ENCODE measurements at places on chromosomes 6 and 20.

- no peak for DNase-seq
These were observed 54.1 kb downstream of the NUDT3 start for GRCh38 chr6:34338377-34338776.

DNA sequence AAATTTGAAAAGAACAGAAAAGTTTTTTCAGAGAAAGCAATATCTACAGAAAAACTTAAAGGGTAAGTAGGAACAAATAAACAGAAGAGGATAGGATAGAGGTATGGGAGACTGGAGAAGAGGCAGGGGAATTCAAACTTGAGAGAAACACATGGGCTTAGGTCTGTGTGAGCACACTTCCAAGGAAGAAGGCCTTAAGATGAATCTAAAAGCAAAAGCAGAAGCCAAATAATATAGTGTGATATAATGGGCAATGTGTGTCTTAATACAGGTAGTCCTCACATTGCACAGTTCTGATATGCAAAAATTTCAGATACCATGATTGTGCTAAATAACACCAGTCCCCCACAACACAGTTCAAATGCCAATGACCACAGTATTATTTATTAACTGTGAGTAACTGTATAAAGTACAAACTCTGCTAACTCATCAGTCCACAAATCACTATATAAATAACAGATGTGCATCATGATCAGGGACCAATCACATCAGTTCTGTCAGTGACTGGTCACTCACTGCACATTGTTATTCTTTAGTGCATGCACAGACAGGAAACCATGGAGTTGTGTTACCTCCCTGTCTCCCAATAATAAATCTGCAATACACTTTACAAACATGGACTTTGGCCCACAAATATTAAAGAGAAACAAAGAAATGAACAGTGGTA lies 18.6 kb downstream of the SNX14 start:
- no peak for DNase-seq

DNA sequence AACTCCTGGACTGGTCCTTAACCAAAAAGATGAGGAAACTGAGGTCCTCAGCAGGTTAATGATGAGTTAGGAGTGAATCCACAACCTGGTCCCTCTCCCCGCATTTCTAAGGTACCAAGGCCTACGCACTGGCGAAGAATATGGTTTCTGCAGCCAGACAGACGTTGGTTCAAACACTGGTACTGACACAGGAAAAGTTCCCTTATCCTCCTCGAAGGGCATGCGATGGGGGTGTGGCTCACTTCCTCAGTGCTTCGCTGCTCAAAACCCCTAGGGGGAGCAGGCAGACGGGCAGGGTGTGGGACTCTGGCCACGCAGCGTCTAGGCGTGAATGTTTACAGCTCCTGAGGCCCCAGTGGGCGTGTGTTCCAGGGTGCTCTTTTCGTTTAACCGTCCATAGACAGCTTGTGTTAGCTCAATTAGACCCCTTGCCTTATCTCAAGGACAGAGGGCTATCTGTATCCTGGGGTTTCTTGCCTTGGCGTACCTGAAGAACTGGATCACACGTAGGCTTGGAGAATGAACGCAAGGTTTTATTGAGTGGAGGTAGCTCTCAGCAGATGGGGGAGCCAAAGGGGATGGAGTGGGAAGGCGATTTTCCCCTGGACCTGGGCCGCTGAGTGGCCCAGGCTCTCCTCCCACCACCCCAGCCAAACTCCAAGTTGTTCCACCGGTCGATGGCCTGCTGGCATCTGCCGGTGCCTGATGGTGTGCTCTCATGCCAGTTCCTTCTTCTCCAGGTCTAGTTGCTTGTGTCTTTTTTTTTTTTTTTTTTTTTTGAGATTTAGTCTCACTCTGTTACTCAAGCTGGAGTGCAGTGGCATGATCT lies 31.8 kb upstream of the PTPN1 start:
- no peak for DNase-seq

- DNase-seq = no peak
These were observed 256.7 kb upstream of the CNR1 start for GRCh38 chr6:88422831-88423230.

DNA sequence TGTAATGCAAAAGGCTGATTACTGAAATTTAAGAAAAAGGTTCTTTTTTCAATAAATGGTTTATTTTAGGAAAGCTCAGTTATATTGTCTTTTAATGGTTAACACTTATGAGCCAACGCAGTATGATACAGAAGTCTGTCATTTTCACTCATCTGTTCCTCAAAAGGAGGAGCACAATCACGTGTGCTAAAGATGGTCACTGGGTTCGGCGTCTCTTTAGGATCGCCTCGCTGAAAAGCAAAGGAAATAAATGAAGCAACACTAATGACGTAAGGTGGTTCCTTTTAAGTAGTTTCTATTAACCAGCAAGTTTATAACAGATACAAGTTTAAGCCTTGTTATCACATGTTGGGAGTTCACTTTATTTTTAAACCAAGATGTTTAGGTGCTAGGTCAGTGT lies 125.7 kb downstream of the MAP3K4 start:
- DNase-seq = no peak

DNA sequence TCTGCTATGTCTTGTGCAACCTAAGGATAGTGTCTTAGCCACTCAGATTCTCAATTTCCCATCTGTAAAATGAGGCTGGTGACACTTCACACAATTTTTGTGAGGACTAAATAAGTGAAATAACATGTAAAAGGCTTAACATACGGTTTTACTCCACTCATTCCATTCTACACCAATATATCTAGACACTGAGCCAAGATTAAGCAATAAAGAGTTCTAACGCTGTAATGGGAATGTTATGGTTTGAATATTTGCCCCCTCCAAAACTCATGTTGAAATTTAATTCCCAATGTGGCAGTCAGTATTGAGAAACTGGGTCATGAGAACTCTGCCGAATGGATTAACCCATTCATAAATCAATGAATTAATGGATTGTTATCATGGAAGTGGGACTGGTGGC lies 301.0 kb downstream of the HACE1 start:
- no peak for DNase-seq

GRCh38 chr20:59158673-59159072 lies 4.9 kb upstream of the ZNF831 start:
- no peak for DNase-seq

- DNase-seq = no peak
These were observed 138.5 kb upstream of the UST start for GRCh38 chr6:148608199-148608951.

GRCh38 chr6:133889557-133890403 lies 867 bp downstream of the TCF21 start:
- DNase-seq = no peak

DNA sequence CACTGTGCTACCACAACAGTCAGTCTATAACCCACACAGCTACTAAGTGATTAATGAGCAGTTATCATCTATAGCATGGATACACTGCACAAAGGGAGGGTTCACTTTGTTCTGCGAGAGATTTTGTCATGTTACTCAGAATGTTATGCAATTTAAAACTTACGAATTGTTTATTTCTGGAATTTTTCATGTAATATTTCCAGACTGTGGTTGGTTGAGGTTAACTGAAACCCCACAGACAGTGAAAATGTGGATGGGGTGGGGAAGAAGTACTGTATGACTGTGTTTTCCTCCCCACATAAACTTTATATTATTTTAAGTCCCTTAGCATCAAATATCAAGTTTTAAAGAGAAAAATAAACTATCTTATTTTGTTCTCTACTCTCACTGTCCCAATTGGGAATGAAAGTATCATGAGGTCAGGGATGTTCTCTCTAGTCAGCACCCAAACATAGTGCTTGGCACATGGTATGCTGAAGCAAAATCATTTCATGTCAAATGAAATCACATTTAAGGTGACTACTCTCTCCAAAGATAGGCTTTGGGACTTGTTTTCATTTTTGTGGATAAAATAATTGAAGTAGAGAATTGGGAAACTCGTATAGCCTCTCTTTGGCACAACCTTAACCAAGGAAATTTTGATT lies 25.4 kb downstream of the DOP1A start:
- no peak for DNase-seq

- no peak for DNase-seq
These were observed 38.3 kb upstream of the ID1 start for GRCh38 chr20:31566658-31567379.

DNA sequence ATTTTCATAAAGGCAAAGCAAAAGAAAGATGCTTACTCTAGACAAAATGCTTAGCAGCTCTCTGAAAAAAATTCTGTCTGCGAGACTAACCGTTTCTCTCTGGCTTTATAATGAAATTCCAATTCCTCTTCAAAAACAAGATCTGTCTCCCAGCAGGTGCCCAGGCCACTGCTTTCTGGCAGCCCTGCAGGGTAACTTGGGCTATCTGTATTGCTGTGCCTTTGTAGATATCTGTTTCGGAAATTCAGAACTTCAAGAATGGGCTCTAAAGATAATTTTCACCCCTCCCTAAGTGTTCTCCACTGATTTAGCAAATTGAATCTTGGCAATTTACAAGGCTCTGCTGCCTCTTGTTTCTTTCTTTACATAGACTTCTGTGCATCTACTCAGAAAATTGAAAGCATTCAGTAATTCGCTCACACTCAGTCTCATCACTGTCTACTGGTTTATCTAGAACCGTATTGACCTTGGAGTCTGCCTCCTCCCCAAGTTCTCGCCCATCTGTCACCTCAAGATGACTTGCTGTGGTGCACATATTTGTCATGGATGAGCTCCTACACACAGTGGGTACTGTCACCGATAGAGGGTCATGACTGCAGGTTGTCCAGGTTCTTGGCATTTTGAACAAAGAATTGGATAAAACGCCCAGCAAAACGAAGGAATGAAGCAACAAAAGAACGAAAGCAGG lies 26.4 kb upstream of the FABP7 start:
- DNase-seq = no peak

DNA sequence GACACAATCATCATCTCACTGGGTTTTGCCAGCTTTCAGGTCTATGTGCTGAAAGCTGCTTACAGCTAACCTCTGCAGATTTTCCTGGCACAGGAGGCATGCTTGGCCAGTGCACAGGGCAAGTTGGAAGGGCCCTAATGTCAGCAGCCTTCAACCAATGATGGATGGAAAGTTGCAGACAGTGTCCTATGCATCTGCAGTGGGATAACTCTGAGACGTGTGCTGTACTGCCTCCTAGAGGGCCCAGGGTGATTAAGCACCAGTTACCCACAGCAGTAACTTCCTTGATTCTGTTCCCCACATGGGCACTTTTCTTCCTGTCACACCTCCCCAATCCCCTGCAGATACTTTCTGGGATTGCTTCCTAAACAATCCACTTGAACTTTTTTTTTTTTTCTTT lies 38.6 kb downstream of the OVOL2 start:
- no peak for DNase-seq

DNA sequence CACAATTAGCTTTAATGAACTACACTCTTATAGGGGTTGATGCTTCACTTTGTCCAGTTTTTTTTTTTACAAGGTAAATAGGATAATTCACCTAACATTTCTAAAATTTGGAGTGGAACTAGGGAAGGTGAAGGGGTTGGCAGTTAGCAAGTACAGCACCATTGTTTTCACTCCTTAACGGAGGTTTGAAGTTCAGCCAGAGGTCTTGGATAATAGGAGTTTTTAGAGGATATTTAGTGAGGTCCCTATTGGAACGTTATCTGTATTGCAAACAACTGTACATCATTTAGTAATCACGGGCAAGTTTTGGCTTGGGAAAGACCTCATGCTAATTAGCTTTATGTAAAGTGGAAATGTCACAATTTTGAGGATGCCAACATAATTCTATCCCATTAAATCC lies 52.3 kb upstream of the TBX18 start:
- no peak for DNase-seq

GRCh38 chr20:36632487-36633284 lies 13.3 kb downstream of the SLA2 start:
- DNase-seq = no peak

GRCh38 chr20:25033265-25033923 lies 24.5 kb downstream of the ACSS1 start:
- no peak for DNase-seq

GRCh38 chr6:133995296-133995695 lies 42.3 kb downstream of the TBPL1 start:
- no peak for DNase-seq

- DNase-seq = no peak
These were observed 174.7 kb upstream of the ZNF217 start for GRCh38 chr20:53768329-53768728.

DNA sequence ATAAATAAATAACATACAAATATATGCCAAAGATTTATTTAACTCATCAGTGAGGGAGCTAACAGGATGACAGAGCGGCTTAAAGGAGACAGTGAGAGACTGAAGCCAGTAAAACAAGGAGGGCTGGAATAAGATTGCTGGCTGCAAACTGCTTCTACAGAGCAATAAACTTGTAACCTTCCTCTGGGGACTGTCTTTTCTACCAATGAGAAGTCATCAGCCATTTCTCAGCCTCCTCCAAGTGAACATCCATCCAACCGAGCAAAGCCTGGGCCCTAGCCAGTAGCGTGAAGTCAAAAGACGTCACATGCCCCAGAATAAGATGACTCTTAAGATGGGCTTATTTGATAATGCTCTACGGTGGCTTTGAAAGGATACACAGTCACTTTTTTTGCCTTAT lies 42.5 kb downstream of the CPXM1 start:
- DNase-seq = no peak

DNA sequence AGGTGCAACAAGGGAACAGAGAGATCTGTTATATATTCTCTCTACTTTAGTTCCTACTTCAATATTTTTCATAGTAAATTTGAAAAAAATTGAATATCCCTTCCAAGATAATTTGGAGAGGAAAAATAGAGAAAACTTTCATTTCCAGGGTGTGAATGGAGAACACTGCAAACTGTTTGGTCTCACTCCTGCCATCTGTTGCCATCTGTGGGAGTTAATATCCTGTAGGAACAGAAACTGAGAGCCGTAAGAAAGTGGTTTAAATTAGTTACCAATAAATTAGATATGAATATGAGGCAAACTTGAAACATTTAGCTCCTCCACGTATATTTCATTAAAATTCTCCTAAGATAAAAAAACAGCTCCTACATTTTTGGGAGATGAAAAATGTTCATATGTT lies 4.2 kb downstream of the ZNF337 start:
- no peak for DNase-seq

Measured in NCI-H1436 treated with DMSO at 0.1 percent for 48 hours (cell line).